ENCODE measurements at places on chromosomes 3 and 15.

- DNase-seq, result peak; percentile 91
Observed at GRCh38 chr3:15272426-15273196, 59.8 kb downstream of the SH3BP5 start.

DNA sequence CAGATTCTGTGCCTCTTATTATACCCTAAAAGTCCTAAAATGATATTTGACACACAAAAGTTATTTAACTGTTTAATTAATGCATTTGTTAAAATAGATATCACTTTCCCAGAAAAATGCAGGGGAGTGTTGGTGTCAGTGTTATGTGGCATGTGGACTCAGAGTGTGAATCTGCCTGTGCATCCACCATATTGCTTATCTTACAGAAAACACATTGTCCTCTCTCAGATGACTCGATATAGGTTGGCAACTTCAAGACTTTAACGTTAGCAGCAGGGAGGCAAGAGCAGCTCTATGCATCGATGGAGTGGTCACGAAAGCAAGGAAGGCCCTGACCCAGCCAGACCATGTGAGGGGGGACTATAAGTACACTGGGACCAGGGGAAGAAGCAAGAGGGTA lies 165.4 kb upstream of the DCBLD2 start:
- DNase-seq, result no peak

GRCh38 chr3:8761866-8762265 lies 7.5 kb downstream of the OXTR start:
- DNase-seq, result no peak

GRCh38 chr3:107850681-107851080 lies 240.2 kb downstream of the CD47 start:
- DNase-seq, result no peak

GRCh38 chr3:141422961-141423582 lies 54.8 kb downstream of the ZBTB38 start:
- DNase-seq, result no peak

DNA sequence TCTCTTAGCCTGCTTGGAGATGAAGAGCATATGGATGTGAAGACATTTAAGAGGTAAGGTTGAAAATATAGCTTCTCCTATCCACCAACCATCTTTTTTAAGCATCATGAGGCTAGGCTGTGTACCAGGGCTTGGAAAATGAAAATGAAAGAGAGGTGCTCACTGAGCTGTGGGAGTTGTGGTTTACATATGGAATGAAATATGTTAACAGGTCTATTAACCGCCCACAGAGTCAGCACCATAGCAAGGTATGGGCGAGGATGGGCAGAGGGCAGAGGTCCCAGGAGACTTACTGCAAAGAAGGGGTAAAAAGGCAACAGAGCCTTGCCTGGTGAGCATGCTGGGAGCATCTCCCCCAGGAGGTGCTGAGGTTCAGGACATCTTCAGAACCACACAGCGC lies 273.1 kb downstream of the GABRG3 start:
- no peak for DNase-seq

GRCh38 chr3:160829486-160830009 lies 73.5 kb downstream of the PPM1L start:
- DNase-seq, result no peak

DNA sequence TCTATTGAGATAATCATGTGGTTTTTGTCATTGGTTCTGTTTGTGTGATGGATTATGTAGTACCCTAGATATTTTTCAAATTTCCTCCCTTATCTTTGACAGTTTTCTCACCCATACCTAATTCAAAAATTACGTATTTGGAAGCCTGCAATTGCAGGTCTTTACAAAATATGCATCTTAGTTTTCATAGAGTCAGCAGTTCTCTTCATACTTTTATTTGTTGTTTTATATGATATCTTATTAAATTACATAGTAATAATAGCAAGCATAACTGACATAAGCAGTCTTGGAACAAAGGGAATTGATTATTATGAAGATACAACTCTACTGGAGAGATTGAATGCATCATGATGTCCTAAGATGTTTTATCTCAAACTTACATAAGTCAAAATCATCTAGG lies 215.3 kb upstream of the CHRM5 start:
- DNase-seq, result no peak

DNA sequence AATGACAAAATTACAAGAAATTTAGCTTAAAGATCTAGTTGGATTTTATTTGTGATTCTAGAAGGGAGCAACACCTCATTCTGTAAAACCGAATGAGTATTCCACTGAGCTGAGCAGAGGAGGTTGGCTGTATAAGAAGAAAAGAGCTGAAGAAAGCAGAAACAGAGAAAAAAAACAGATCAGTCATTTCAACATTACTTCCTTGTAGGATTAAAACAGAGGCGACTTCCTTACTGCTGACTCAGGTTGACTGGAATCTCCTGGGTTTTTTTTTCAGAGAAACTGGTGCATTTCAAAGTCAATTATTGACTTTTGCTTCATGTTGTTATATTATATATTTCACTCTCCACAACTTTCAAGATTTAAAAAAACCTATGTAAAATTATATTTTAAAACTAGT lies 368.1 kb upstream of the UBE2E2 start:
- DNase-seq, result no peak
